ENCODE measurements at places on chromosomes 2 and 18. TPM values are rescaled to one million over a fixed set of nuclear protein-coding genes. Genes with fewer than 3 reads are reported as not detected.

Gene SLC30A3
- polyA plus RNA-seq, result not detected

Gene STEAP3
- polyA plus RNA-seq, result 19.9 TPM

Gene GPR45
- not detected for polyA plus RNA-seq

Gene CNPPD1
- polyA plus RNA-seq, result 29.1 TPM

Gene MALL
- polyA plus RNA-seq, result 29.0 TPM

Gene CD8B2
- polyA plus RNA-seq, result not detected

Gene UGT1A4
- polyA plus RNA-seq, result 2.4 TPM

Gene CIDEA
- 3.0 TPM for polyA plus RNA-seq

Gene PPP1CB
- polyA plus RNA-seq, result 157 TPM

Gene PARD3B
- 1.2 TPM for polyA plus RNA-seq

Gene SERPINB10
- 5.8 TPM for polyA plus RNA-seq

Gene TMEM18
- 26.0 TPM for polyA plus RNA-seq

Gene DIPK1C
- not detected for polyA plus RNA-seq

Gene RAB6C
- polyA plus RNA-seq, result not detected

Gene PIEZO2
- polyA plus RNA-seq, result 0.08 TPM

Gene WNT10A
- 6.6 TPM for polyA plus RNA-seq

Gene ANO7
- 0.17 TPM for polyA plus RNA-seq

Gene RND3
- 202 TPM for polyA plus RNA-seq

Gene TLX2
- not detected for polyA plus RNA-seq

Gene CYP1B1
- 1.6 TPM for polyA plus RNA-seq

Gene FAM210A
- 25.3 TPM for polyA plus RNA-seq

Gene IL1F10
- polyA plus RNA-seq, result 0.37 TPM

Gene GALNT14
- 27.4 TPM for polyA plus RNA-seq

Gene ZNF804A
- polyA plus RNA-seq, result 0.05 TPM

Gene TUBA4B
- 0.08 TPM for polyA plus RNA-seq

Gene UGT1A1
- polyA plus RNA-seq, result 2.7 TPM

Gene TUBB8B
- polyA plus RNA-seq, result 0.30 TPM

Gene PLGLB2
- 0.88 TPM for polyA plus RNA-seq

Gene GREB1
- polyA plus RNA-seq, result 0.13 TPM
